ENCODE measurements at places on chromosomes 12 and 14.

DNA sequence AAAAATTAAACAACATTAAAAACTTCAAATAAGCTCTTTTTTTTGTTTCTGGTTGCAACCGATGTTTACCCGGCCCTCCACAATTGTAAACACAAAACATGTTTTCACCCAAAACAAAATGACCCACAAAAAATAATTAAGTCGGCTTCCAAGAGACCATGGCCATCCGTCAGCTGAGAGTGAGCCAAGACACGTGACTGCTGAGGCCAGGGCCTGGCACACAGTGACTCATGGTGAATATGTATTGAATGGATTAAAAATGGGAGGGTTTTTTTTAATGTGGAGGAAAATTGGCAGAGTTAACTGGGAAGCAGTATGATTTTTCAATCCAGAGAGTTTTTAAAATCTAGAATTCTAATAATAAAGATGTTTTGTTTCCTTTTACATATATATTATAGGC, 13.8 kb upstream of the CPNE8 start:
- no peak for DNase-seq
- no peaks in the 10 kb centered on the region for H3K4me1 ChIP-seq
- no peaks in the 10 kb centered on the region for H3K27me3 ChIP-seq
- H3K4me3 ChIP-seq, result no peak overlapping the region
- no peaks in the 10 kb centered on the region for H3K36me3 ChIP-seq

DNA sequence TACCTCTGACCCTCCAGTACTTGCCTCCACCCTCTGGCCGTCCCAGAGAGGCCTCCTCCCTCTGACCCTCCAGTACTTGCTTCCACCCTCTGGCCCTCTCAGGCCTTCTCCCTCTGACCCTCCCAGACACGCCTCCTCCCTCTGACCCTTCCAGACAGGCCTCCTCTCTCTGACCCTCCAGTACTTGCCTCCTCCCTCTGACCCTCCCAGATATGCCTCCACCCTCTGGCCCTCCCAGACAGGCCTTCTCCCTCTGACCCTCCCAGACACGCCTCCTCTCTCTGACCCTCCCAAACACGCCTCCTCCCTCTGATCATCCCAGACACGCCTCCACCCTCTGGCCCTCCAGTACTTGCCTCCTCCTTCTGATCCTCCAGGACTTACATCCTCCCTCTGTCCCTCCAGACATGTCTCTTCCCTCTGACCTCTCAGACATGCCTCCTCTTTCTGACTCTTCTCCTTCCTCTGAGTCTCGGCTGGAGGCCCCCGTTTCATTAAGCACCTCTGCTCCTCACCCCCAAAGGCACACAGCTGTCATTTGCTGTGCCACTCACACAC, 71.9 kb downstream of the PHETA1 start:
- H3K4me1 ChIP-seq, result no peaks in the 10 kb centered on the region
- no peak overlapping the region for H3K27ac ChIP-seq
- DNase-seq, result no peak
- no peaks in the 10 kb centered on the region for H3K36me3 ChIP-seq
- H3K27me3 ChIP-seq, result peaks cover 3% of the 10 kb centered on the region
- no peak overlapping the region for H3K4me3 ChIP-seq

DNA sequence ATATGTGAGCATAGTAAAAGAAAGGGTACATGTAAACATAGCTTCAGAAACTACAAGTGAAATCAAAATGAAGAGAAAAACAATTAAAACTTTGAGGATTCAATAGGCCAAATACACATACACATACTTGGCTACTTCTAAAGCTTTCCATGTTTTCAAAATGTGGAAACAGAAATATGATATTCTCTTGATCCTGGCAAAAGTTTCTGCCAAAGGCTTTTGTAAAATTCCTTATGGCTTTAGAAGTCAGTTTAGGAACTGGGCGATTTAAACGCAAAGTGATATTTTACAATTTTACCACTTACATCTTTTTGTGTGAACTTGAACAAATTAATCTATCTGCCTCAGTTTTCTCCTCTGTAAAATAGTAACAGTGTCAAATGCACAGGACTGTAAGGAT, 756.4 kb downstream of the C12orf50 start:
- no peak for DNase-seq
- H3K27me3 ChIP-seq, result no peaks in the 10 kb centered on the region
- H3K36me3 ChIP-seq, result no peaks in the 10 kb centered on the region
- no peaks in the 10 kb centered on the region for H3K4me1 ChIP-seq
- H3K4me3 ChIP-seq, result no peak overlapping the region
- H3K27ac ChIP-seq, result no peak overlapping the region

DNA sequence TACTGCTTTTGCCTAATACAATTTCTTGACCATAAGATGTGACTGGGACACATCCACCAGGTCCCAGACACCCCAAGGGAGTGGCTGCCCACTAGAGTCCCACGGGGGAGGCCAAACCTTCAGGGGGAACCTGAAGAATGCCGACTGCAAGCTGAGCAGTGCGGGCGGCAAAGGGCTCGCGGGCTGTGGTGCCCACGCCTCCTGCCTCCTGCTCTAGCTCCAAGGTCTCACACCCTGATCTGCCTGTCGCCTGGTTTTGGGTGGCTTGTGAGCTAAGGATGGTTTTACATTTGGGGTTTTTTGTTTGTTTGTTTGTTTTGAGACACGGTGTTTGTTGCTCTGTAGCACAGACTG, 75.2 kb downstream of the MOK start:
- no peak overlapping the region for H3K27ac ChIP-seq
- H3K4me1 ChIP-seq, result no peaks in the 10 kb centered on the region

GRCh38 chr14:101573289-101573688, 12.0 kb downstream of the DIO3 start:
- no peaks in the 10 kb centered on the region for H3K27me3 ChIP-seq
- H3K4me3 ChIP-seq, result no peak overlapping the region
- H3K27ac ChIP-seq, result no peak overlapping the region
- H3K36me3 ChIP-seq, result no peaks in the 10 kb centered on the region

GRCh38 chr12:65490250-65490649, 211.8 kb downstream of the MSRB3 start:
- no peak overlapping the region for H3K4me3 ChIP-seq
- H3K27ac ChIP-seq, result no peak overlapping the region
- no peak for DNase-seq
- no peaks in the 10 kb centered on the region for H3K4me1 ChIP-seq
